ENCODE measurements at places on chromosomes 12 and 14.

- H3K36me3 ChIP-seq: no peaks in the 10 kb centered on the region
- DNase-seq: no peak
- no peak overlapping the region for H3K27ac ChIP-seq
- H3K4me1 ChIP-seq: no peaks in the 10 kb centered on the region
- H3K27me3 ChIP-seq: no peaks in the 10 kb centered on the region
These were observed 767.7 kb downstream of the LRFN5 start for GRCh38 chr14:42374332-42374731.

GRCh38 chr14:75411214-75411540 lies 16.6 kb upstream of the JDP2 start:
- H3K27me3 ChIP-seq: no peaks in the 10 kb centered on the region
- H3K27ac ChIP-seq: no peak overlapping the region
- H3K4me3 ChIP-seq: no peak overlapping the region
- no peaks in the 10 kb centered on the region for H3K36me3 ChIP-seq
- DNase-seq: no peak

GRCh38 chr12:103269946-103270345 lies 225.8 kb downstream of the C12orf42 start:
- no peak overlapping the region for H3K27ac ChIP-seq
- no peaks in the 10 kb centered on the region for H3K4me1 ChIP-seq
- H3K36me3 ChIP-seq: no peaks in the 10 kb centered on the region
- H3K27me3 ChIP-seq: no peaks in the 10 kb centered on the region

DNA sequence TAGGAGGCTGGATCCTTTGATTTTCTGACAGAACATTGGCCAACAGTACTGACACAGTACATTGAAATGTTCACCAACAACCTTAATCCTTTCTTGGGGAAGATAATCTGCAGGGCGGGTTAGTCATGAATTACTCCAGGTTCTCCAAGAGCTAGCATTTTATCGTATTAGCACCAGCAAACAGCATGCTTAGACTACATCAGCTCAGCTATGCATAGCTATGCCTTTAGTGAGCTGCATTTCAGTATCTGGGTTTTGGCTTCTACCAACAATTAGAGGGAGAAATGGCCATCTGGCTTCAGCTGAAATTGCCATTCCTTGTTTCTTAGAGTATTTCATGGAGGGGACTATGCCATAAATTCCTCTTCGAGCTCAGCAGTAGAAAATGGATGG lies 33.8 kb downstream of the SAMD4A start:
- no peaks in the 10 kb centered on the region for H3K27me3 ChIP-seq
- H3K27ac ChIP-seq: no peak overlapping the region
- H3K4me1 ChIP-seq: no peaks in the 10 kb centered on the region

GRCh38 chr12:97805146-97805545 lies 342.5 kb downstream of the RMST start:
- no peak overlapping the region for H3K4me3 ChIP-seq
- no peaks in the 10 kb centered on the region for H3K4me1 ChIP-seq
- no peaks in the 10 kb centered on the region for H3K36me3 ChIP-seq
- DNase-seq: no peak

GRCh38 chr14:67559639-67560038 lies 26.5 kb downstream of the PLEKHH1 start:
- no peaks in the 10 kb centered on the region for H3K4me1 ChIP-seq
- no peak for DNase-seq
- H3K27me3 ChIP-seq: no peaks in the 10 kb centered on the region
- no peak overlapping the region for H3K4me3 ChIP-seq
- no peak overlapping the region for H3K27ac ChIP-seq
- H3K36me3 ChIP-seq: no peaks in the 10 kb centered on the region

- no peaks in the 10 kb centered on the region for H3K27me3 ChIP-seq
- no peaks in the 10 kb centered on the region for H3K4me1 ChIP-seq
- no peaks in the 10 kb centered on the region for H3K36me3 ChIP-seq
- no peak overlapping the region for H3K27ac ChIP-seq
These were observed 20.5 kb upstream of the PPP2R5C start for GRCh38 chr14:101740981-101741380.

DNA sequence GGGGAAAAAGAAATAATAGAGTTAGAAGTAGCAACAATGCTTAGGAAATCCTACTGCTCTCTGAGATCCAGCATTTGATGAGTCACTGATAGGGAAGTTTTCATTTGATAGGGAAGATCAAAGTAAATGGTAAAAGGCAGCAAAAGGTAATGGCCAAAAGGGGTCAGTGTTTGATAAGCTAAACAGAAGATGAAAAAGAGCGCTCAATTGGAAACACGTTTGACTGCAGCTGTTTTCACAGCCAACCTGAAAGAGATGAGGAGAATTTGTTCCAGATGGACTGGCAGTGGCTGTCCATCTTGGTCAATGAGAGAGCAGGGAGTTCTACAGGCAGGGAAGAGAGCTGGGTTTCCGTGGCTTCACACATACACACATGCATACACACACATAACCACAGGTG lies 264.2 kb downstream of the TMEM132C start:
- no peak overlapping the region for H3K4me3 ChIP-seq
- H3K27ac ChIP-seq: no peak overlapping the region
- no peaks in the 10 kb centered on the region for H3K4me1 ChIP-seq
- peak; percentile 77 for DNase-seq

- H3K27ac ChIP-seq: no peak overlapping the region
- no peaks in the 10 kb centered on the region for H3K4me1 ChIP-seq
- H3K27me3 ChIP-seq: no peaks in the 10 kb centered on the region
These were observed 7.3 kb downstream of the VAMP1 start for GRCh38 chr12:6463216-6463615.

GRCh38 chr14:91728616-91729183 lies 3.2 kb downstream of the CATSPERB start:
- H3K27me3 ChIP-seq: no peaks in the 10 kb centered on the region
- no peak overlapping the region for H3K27ac ChIP-seq
- no peaks in the 10 kb centered on the region for H3K4me1 ChIP-seq
- DNase-seq: no peak

GRCh38 chr12:21888276-21888863 lies 52.9 kb downstream of the ABCC9 start:
- H3K27me3 ChIP-seq: no peaks in the 10 kb centered on the region
- H3K36me3 ChIP-seq: no peaks in the 10 kb centered on the region
- no peak for DNase-seq
- H3K4me3 ChIP-seq: no peak overlapping the region
- no peaks in the 10 kb centered on the region for H3K4me1 ChIP-seq

- DNase-seq: no peak
- H3K27ac ChIP-seq: no peak overlapping the region
- no peak overlapping the region for H3K4me3 ChIP-seq
- H3K36me3 ChIP-seq: no peaks in the 10 kb centered on the region
- H3K27me3 ChIP-seq: no peaks in the 10 kb centered on the region
These were observed 21.8 kb downstream of the CHST11 start for GRCh38 chr12:104478396-104479122.

DNA sequence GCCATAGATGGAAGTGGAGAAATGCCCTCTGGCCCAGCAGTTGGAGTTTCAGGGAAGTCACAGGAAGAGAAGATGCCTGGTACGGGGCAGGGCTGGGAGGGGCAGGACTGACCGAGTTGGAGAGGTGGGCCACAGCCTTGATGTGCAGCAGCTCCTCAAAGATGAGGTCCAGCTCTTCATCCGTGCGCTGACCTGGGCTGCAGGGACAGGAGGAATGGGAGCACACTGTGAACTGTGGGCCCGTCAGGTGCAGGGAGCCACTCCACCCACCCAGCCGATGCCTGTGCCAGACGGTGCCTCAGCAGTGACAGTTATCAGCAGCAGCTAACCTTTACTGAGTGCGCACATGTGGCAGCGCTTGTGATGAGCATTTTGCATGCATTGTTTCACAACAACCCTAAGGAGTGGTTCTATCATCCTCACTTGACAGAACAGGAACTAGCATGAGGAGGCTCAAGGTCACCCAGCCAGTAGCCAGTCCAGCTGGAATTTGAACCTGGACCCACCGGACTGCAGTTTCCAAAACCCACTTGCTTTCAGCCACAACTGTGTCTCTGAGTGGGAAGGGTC lies 8.4 kb downstream of the RAPGEF3 start:
- DNase-seq: no peak
- H3K27me3 ChIP-seq: no peaks in the 10 kb centered on the region
- no peaks in the 10 kb centered on the region for H3K36me3 ChIP-seq
- no peak overlapping the region for H3K27ac ChIP-seq
- peaks cover 26% of the 10 kb centered on the region for H3K4me1 ChIP-seq

DNA sequence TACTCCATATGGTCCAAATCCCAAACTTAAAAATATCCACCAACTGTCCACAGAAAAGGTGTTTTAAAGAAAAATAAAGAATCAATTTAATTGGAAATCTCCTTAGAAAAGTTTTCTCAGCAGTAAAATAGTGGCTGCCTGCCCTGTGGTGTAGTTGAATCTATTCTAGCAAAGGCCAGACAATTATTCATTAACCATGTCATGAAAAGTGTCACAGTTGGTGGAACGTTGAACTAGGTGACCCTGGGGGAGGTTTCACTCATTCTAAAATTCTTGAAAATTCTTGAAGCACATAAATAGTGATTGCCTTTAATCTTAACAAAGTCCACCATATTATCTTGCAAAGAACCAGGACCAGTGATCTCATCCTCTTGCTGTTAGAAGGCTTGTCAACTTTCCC lies 78.4 kb upstream of the GZMB start:
- H3K4me3 ChIP-seq: no peak overlapping the region
- H3K27me3 ChIP-seq: no peaks in the 10 kb centered on the region
- no peak for DNase-seq
- H3K36me3 ChIP-seq: no peaks in the 10 kb centered on the region
- no peaks in the 10 kb centered on the region for H3K4me1 ChIP-seq
- no peak overlapping the region for H3K27ac ChIP-seq

DNA sequence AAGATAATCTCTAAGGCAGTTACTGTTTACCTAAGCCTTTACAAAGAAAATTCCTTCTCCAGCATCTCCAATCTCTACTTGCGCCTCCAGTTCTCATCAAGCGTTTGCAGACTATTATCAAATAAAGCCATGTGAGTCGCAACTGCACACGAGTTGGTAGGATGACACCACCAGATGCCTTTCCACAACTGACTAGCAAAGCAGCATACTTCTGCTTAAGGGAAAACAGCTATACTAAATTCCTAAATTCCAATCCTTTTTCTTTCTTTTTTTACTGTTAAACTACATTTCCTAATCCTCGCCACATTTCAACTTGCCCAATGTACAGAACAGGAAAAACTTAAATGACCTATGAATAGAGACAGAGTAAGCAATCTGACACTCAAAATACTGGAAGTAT lies 166.7 kb downstream of the ITPR2 start:
- no peak overlapping the region for H3K4me3 ChIP-seq
- no peaks in the 10 kb centered on the region for H3K27me3 ChIP-seq
- no peak for DNase-seq
- H3K27ac ChIP-seq: no peak overlapping the region

DNA sequence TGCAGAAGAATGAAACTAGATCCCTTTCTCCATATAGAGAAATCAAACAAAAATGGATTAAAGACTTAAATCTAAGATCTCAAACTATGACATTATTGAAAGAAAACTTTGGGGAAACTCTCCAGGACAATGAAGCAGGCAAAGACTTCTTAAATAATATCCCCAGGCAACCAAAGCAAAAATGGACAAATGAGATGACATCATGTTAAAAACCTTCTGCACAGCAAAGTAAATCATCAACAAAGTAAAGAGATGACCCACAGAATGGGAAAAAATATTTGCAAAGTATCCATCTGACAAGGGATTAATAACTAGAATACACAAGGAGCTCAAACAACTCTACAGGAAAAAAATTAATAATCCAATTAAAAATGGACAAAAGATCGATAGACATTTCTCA lies 101.0 kb downstream of the RALGAPA1 start:
- H3K4me1 ChIP-seq: no peaks in the 10 kb centered on the region
- H3K36me3 ChIP-seq: no peaks in the 10 kb centered on the region
- no peak overlapping the region for H3K27ac ChIP-seq

DNA sequence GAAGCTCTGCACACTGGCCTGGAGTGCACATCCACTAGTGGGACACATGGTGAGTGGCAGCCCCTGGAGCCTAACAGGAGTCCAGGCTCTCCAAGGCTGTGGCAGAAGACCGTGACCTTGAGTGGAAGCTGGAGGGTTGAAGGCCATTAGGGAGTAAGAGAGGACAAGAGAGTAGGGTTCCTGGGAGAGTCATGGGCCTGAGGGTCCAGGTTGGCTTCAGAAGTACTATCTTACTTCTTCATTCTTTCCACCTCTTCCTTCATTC lies 406 bp downstream of the IL23A start:
- no peak overlapping the region for H3K27ac ChIP-seq
- no peaks in the 10 kb centered on the region for H3K27me3 ChIP-seq
- no peak for DNase-seq
- H3K4me3 ChIP-seq: no peak overlapping the region
- no peaks in the 10 kb centered on the region for H3K4me1 ChIP-seq
- peaks cover 2% of the 10 kb centered on the region for H3K36me3 ChIP-seq

DNA sequence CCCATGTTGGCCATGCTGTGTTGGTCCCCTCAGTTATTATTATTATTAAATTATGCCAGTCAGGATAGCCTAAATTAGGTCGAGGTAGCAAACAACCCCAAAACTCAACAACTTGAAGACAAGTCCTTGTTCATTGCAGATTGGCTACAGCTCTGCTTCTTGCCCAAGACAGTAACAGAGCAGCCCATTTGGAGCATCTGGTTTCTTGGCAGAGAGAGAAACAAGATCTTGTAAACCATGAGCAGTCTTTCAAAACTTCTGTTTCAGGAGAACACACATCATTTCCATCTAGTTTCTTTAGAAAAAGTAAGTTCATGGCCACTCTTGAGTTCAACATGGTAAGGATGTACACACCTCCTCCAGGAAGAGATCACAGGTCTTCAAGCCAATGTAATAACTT lies 52.3 kb downstream of the E2F7 start:
- peaks cover 2% of the 10 kb centered on the region for H3K36me3 ChIP-seq
- no peaks in the 10 kb centered on the region for H3K4me1 ChIP-seq
- no peak overlapping the region for H3K4me3 ChIP-seq
- H3K27me3 ChIP-seq: no peaks in the 10 kb centered on the region

DNA sequence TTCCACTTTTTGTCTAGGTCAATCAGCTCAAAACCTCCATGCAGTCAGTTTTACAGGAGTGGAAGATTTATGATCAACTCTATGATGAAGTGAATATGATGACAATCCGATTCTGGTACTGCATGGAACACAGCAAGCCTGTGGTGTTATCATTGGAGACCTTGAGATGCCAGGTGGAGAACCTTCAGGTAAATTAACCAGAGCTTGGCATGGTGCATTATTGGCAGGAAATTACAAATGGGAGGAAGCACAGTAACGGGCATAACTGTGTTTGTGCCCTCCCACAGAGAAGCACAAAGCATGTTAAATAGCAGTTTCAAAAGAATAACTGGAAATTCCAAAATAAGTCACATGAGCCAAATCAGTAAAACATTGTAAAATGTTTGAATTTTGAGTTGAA lies 135.6 kb downstream of the ESR2 start:
- no peaks in the 10 kb centered on the region for H3K36me3 ChIP-seq
- no peaks in the 10 kb centered on the region for H3K4me1 ChIP-seq
- no peak overlapping the region for H3K27ac ChIP-seq
- no peak overlapping the region for H3K4me3 ChIP-seq
- H3K27me3 ChIP-seq: no peaks in the 10 kb centered on the region

- H3K36me3 ChIP-seq: no peaks in the 10 kb centered on the region
- no peaks in the 10 kb centered on the region for H3K27me3 ChIP-seq
- H3K4me3 ChIP-seq: peak within 1 kb of the TSS; percentile 97
- peak within 1 kb of the TSS; percentile 76 for H3K27ac ChIP-seq
These were observed at the start of gene FKBP3 for GRCh38 chr14:45134051-45134958. Gene FKBP3, minus strand, starts transcription at chr14:45134481. Its CDS starts 25 bp downstream, at chr14:45134456.

GRCh38 chr14:38718519-38718918 lies 384.5 kb downstream of the SEC23A start:
- no peak overlapping the region for H3K27ac ChIP-seq
- H3K4me1 ChIP-seq: no peaks in the 10 kb centered on the region
- no peak for DNase-seq
- H3K4me3 ChIP-seq: no peak overlapping the region
- no peaks in the 10 kb centered on the region for H3K36me3 ChIP-seq
